ENCODE measurements at places on chromosomes 12 and 14.

DNA sequence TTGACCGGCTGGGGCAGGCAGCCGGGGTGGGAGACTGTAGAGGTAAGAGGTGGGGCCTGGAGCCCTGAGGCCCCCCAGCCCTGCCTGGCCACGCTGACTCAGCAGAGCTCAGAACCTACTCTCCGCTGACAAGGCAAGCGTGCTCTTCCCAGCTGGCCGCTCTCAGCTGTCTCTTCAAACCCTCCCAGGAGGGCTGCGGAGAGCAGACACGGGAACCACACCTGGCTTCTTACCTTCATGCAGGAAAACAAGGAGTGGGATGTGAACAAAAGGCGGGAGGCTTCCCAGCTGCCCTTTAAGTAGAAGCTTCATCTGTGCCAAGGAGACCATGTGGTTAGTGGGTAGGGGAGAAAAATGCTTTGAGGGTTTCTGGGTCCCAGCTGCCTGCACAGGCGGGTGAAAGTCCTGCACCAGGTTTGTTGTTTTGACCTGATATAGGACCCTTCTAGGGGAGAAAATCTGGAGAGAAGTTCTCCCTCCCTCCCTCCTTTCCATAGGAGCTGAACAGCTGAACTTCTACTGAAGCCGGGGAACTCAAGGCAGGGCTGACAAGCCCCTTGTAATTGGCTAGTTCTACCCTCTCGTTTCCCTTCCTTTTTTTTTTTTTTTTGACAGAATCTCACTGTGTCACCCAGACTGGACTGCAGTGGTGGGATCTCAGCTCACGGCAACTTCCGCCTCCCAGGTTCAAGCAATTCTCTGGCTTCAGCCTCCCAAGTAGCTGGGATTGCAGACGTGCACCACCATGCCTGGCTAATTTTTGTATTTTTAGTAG, 12.8 kb upstream of the TESC start:
- DNase-seq, result no peak

GRCh38 chr14:89902881-89903280, 51.6 kb downstream of the EFCAB11 start:
- no peak for DNase-seq

GRCh38 chr12:39587225-39587624, 32.4 kb downstream of the ABCD2 start:
- DNase-seq, result no peak

- DNase-seq, result peak; percentile 29
Observed at GRCh38 chr12:121522971-121523370, 57.9 kb downstream of the KDM2B start.

GRCh38 chr14:68306934-68307789, 485.7 kb downstream of the ZFP36L1 start:
- no peak for DNase-seq

GRCh38 chr14:72666610-72667009, 227.3 kb downstream of the DPF3 start:
- DNase-seq, result no peak

- DNase-seq, result no peak
Observed at GRCh38 chr12:101571105-101571504, 23.7 kb upstream of the MYBPC1 start.

DNA sequence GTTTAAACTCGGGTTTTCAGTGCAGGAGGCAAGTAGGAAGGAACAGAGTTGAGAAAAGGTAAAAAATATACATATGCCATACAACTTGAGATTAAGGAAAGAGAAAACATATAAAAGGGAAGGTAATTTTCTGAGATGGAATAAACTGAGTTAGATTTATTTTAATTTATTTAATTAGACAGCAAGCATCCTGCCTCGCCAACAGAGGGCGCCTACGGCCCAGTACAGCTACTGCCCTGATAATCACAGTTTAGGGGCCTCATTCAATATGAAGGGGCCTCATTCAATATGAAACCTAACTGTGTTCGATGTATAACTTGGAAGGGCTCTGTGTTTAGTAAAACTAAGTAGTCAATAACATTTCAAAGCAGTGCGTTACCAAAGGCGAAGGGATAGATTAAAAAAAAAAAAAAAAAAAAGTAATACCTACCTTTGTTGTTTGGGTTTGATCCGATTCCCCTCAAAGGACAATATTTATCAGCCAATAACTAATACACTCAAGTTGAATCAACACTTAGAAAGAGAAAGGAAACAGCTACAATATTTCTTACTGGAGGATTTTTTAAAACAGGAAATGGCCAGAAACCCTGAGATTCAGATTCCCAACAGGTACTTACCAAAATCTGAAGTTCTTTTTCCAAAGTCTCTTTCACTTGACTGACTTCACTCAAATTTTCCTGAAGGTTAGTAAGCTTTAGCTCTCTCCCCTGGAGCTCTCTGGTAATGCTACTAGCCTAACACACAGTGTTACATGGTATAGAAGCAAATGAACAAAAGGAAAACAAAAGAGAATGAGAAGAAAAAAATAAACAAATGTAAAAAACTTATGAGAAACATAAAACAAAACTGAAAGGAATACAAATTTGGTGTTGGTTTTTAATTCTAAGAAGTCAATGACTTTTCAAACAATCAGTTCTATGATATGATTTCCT, 70.0 kb upstream of the VPS33A start:
- peak; percentile 7 for DNase-seq

- DNase-seq, result peak; percentile 98
Observed at GRCh38 chr12:51368640-51369517, 22.3 kb downstream of the GALNT6 start.

- no peak for DNase-seq
Observed at GRCh38 chr12:121857322-121858246, 1.1 kb downstream of the HPD start.

DNA sequence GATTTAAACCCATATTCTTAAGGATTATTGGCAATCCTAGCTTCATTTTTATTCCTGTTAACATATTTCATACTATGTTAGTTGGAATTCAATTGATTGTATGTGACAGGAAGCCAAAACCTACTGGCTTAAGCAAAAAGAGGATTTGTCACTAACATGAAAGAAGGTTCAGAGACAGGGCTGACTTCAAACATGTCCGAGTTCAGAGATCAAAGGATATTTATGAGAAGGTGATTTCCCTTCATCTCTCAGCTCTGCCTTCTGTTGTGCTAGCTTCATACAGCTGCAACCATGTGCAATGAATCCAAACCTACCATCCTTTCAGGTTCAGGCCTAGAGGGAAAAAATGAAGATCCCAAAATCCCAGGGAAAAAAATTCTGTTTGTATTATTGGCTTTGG, 349.7 kb downstream of the ATP23 start:
- DNase-seq, result no peak

GRCh38 chr14:95831468-95831867, 45.2 kb upstream of the TUNAR start:
- DNase-seq, result no peak

- DNase-seq, result no peak
Observed at GRCh38 chr14:104721505-104722431, 2.3 kb upstream of the ADSS1 start.

DNA sequence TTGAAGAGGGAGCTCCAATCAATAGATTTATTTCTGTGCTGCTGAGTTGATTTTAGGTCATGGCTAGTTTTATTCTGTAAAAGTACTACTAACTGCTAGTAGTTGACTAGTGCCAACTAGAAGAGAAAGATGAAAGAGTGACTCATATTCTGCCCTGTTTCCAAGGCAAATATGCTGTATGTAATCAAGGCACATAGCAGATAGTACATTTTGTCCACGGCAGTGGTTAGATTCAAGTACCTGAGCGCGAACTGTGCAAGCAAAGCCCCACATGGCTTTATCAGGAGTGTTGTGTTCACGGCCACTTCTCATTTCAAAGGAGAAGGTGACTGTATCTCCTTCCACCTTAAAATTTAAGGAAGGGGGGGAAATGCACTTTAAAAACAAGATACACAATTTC, 126.8 kb downstream of the TRAFD1 start:
- DNase-seq, result no peak

DNA sequence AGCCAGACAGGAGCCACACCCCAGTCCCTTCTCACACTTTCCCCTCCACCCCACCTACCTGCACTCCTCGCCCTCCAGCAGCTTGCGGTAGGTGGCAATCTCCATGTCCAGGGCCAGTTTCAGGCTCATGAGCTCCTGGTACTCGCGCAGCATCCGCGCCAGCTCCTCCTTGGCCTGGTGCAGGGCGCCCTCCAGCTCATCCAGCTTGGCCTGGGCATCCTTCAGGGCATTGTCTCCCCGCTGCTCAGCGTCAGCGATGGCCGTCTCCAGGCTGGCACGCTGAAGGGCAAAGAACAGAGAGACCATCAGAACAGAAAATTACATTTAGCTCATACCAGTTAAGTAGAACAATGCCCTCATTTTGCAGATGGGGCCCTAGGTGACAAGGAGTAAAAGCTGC, 5.5 kb downstream of the KRT74 start:
- DNase-seq, result no peak

GRCh38 chr12:26791301-26791791, 41.6 kb downstream of the ITPR2 start:
- DNase-seq, result no peak

- DNase-seq, result no peak
Observed at GRCh38 chr12:124586756-124587155, 19.3 kb upstream of the NCOR2 start.

DNA sequence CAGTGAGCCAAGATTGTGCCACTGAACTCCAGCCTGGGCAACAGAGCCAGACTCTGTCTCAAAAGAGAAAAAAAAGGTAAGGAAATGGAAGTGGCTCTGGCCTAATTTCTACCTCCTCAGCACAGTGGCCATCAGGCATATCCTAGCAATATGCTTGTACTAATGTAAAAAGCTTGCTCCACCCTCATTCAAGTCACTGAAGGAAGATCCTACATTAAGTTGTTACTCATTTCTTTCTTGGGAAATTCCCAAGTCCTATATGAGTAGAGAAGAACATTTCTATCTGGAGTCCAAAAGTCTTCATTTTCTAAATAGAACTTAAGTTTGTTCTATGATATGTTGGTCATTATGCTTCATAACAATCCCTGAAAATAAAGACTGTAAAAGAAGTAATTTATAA, 67.3 kb upstream of the HOXC13 start:
- no peak for DNase-seq

GRCh38 chr14:77177702-77178101, 3.9 kb upstream of the TMEM63C start:
- DNase-seq, result no peak

GRCh38 chr14:95389471-95390011, 69.8 kb upstream of the CLMN start:
- no peak for DNase-seq

DNA sequence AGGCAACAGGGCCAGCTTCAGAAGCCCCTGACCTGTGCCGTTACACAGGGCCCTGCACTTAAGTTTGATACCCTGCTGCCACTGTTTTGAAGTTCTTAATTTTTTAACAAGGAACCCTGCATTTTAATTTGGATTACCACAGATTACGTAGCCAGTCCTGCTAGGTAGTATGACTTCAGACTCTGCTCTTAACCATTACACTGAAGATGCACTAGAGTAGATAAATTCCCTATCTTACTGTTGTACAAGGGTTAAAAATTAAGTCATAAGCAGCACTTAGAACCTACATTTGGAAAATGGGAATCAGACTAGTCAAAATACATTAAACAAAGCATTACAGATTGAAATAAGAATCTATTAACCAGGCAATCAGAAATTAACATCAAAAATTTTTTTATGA, 2.3 kb downstream of the GNPNAT1 start:
- DNase-seq, result no peak

- DNase-seq, result no peak
Observed at GRCh38 chr12:68446901-68447796, 115.0 kb upstream of the MDM1 start.
